ENCODE measurements at places on chromosomes 7 and 10. TPM values are rescaled to one million over a fixed set of nuclear protein-coding genes. Genes with fewer than 3 reads are reported as not detected.

The SPDYE6 gene
- polyA plus RNA-seq: 1.1 TPM

- DNase-seq: peak; percentile 55
Measured at GRCh38 chr10:130041451-130042371, 68.9 kb downstream of the C10orf143 start.

- DNase-seq: no peak
Measured at GRCh38 chr10:125979976-125980375, 83.6 kb downstream of the FANK1 start.

DNA sequence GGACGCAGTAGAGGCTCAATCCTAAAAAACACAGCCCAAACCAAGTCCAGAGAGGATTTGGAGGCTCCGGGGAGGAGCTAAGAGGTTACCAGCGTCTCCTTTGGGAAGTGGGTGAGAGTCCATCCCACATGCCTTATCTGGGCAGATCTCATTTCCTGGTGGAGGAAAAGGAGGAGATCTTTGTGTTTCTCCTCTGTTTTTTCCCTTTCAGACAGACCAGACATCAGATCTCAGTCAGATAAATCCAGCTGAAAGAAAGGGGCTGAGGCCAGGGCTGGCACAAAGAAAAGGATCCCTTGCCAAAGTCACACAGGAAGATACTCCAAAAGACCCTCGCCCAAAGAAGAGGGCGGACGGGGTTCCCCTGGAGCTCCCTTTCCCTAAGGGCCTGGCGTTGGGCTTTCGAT, 58.3 kb upstream of the COMTD1 start:
- DNase-seq: peak; percentile 41

GRCh38 chr10:103911021-103911459, 6.9 kb downstream of the STN1 start:
- no peak for DNase-seq

All from muscle of leg (tissue), 16 donors.